ENCODE measurements at places on chromosomes 3 and 15.

DNA sequence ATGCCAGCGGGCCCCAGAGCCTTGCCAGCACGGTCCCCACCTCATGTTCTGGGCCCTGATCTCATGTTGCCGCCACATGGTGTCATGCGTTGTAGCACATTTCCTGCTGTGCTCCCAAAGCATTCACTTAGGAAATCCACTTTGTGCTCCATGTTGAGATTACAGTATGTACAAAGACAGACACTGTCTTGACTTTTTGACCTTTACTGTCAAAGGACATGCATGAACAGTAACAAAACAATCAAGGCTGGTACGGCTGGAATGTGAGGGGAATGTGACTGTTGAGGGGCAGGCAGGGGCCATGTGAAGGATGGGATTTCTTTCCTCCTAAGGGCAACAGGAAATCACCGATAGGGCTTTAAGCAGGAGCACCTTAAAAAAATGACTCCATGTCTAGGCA, 53.3 kb upstream of the RPL32 start:
- no peak for DNase-seq

DNA sequence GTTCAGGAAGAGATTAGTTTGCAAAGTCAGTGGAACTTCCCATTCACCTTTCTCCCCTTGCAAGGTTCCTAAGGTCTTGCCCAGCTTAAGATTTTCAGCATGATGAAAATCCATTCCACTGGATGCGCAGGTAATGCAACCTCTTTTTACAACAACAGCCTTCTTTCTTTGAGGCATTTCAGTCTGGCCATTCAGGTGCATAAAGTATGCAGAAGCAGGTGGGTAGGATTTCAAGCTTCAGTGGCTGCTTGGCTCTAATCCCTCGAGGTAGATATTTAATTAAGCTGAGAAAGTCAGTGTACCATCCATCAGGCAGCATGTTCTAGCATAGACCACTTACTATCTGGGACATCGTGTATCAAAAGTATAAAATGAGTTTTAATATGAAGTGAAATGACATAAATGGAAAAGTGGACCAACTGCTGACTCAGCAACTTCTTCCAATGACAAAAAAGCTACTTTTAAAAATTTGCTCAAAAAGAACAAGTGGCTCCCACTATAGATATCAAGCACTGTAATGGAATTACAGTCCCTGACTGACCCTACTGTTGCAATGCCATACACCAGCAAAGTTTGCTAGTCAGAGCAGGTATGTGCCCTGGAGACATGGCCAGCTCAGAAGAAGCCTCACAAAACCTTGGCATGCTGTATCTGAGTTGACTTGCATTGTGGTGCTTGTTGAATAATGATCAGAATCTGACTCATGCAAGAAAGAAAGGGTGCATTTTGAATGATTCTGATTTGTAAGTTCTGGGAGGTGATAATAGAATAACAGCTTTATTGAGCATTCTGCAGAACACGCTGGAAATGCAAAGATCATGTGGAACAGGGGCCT, 459.9 kb upstream of the MCTP2 start:
- no peak for DNase-seq

GRCh38 chr15:99446565-99447496, 119.0 kb upstream of the MEF2A start:
- DNase-seq: no peak

DNA sequence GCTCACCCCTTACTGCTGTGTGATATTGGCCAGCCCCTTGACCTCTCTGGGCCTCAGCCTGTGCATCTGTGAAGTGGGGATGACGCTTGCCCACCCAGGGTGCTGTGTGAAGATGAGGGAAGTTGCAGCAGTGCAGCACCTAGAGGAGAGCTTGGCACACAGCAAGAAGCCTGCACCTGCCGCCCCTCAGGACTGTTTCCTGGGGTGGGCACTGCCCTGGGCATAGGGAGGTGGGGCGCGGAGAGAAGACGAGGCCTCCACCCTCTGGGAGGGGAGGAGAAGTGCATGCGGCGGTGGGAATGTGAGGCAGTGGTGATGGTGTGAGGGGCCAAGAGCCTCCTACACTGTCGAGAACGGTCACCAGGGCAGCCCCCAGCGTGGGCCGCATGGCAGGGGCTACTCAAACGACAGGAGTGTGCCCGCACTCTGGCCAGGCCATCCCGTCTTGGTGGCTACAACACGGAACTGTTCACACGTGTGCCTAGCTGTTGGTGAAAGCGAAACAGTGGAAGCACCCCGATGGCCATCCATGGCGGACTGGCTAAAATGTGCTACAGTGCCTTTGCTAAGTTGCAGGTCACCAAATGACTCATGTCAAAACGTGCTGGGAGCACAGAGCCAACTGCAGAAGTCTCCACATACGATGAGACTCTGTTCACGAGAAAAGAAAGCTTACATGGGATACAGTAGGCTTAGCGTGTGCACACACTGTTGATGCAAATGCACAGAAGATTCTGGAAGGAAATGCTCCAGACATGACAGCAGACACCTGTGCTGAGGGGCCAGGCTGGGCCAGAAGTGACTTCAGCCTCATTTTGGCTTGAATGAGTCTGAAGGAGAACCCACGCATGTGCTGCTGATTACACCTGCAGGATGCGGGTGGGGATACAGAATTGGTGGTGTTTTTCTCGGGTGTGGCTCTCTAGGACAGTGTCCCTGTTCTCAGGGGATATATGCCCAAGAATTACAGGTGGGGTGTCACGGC, 40.4 kb upstream of the IQSEC1 start:
- peak; percentile 13 for DNase-seq

GRCh38 chr15:40309344-40309862, 1.7 kb upstream of the PLCB2 start:
- no peak for DNase-seq

DNA sequence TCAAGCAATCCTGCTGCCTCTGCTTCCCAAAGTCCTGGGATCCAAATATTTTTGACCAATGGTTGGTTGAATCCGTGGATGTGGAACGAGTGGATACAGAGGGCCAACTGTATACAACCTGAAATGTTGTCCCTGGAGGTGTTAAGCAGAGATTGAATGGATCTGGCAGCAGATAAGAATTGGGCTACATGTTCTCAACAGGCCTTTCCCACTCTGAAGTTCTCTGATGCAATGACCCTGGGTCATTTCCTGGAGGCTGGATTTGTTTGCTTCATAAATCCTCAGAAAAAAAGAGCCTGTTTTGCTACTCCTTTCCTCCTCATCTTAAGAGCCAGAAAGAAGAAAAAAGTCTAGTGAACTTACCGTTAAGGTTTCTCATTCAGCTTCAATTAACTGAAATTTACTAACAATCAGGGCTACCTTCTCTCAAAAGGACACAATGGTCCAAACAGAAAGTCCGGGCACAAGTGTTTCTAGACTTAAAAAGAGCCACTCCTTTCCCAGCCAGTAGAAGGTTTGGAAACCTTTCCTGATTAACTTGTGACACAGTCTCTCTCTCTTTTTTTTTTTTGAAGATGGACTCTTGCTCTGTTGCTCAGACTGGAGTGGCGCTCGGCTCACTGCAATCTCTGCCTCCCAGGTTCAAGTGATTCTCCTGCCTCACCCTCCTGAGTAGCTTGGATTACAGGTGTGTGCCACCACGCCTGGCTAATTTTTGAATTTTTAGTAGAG, 6.5 kb downstream of the ARHGEF3 start:
- no peak for DNase-seq

- DNase-seq: no peak
Observed at GRCh38 chr3:14691719-14692118, 16.8 kb downstream of the C3orf20 start.

- no peak for DNase-seq
Observed at GRCh38 chr15:24898715-24899272, 56.0 kb upstream of the SNRPN start.

- no peak for DNase-seq
Observed at GRCh38 chr3:196163666-196164493, 47.3 kb downstream of the ZDHHC19 start.

GRCh38 chr3:149454746-149455145, 19.8 kb upstream of the TM4SF4 start:
- no peak for DNase-seq

- DNase-seq: no peak
Observed at GRCh38 chr15:27418726-27419125, 447.7 kb downstream of the GABRG3 start.

DNA sequence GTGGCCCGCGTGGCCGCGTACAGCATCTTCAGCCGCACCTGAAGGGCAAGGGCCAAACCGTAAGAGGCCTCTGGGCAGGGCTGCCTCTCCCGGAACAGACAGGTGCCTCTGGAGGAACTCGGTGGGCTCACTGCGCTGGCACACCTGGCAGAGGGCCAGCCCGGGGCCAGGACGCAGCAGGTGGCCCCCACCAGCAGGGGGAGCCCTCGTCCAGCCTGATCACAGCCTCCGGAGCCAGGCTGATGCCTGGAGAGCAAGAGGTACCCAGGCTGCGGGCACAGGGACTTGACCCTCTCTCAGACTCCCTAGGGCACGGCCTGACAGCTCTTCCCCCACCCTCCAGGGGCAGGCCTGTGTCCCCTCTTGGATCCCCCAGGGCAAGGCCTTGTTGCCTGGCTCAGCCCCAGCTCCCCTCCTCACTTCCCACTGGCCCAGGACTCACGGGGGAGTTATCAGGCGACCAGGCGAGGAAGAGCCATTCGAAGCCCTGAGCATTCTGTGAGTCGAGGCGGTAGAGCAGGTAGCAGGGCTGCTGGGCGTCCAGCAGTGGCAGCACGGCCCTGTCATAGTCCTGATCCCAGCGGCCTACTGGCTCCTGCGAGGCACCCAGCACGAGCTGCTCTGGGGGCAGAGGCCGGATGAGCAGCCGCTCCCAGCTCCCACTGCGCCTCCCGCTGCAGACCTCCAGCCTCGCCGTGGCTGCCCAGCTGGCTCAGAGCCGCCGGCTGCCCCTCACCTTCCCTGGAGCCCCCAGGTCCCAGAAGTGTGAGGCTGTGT, 6.2 kb upstream of the TLR9 start:
- DNase-seq: peak; percentile 89

- no peak for DNase-seq
Observed at GRCh38 chr3:116759316-116759715, 49.7 kb downstream of the TUSC7 start.

DNA sequence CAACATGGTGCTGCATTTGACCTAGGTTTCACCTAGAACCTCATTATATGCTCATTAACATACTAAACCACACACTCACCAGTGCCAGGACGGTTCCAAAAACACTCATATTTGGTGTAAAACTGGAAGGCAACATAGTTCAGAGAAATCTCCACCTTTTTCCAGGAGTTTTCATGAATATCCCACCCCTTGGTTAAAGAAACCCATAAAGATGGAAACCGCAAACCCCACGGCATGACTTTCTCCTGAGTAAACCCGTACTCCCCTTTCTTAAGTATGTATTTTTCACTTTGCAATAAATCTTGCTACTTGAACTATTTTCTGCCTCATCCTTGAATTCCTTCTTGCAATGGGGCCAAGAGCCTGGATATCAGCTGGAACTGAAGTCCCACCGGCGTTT, 379.3 kb downstream of the MAGI1 start:
- DNase-seq: no peak

- no peak for DNase-seq
Observed at GRCh38 chr15:52734329-52734728, 55.1 kb upstream of the ATOSA start.

- DNase-seq: no peak
Observed at GRCh38 chr3:8143186-8143585, 358.4 kb upstream of the LMCD1 start.

GRCh38 chr15:54481819-54482218, 503.6 kb downstream of the UNC13C start:
- no peak for DNase-seq

DNA sequence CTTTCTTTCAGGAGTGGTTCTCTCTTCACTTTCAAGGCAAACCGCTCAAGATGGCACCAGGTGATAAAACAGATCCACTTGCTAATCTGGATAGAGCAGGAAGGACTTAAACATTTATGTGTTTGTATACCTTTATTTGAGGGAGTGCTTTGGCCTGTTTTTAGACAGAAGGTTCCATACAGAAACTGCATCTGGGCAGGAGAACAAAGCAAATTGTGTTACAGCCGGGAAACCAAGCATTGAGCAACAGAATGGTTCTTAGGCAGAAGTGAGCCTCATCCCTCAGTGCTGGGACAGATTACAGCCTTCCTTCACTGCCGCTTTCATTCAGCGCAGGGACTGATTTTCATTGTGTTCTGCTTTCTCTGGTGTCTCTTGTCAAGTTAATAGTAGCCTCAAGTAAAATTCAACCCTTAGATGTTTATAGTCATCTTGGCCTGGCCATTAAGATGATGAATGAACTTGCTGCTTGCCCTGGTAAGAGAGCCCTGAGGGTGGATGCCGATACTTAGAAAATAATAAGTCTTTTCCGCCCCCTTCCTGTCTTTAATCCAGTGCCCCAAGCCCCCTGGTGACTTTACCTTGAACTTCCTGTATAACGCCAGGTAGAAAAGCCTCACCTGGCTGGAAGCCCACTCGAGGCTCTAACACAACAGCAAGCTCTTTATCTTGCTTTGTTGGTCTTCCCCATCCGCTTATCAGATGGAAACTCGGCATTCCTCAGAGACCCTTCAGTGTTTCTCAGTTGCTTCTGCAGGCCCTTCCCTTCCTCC, 168.0 kb upstream of the CTDSPL start:
- no peak for DNase-seq

- DNase-seq: no peak
Observed at GRCh38 chr15:96858694-96859093, 528.2 kb downstream of the NR2F2 start.

- no peak for DNase-seq
Observed at GRCh38 chr15:32113224-32113623, 82.9 kb downstream of the CHRNA7 start.

DNA sequence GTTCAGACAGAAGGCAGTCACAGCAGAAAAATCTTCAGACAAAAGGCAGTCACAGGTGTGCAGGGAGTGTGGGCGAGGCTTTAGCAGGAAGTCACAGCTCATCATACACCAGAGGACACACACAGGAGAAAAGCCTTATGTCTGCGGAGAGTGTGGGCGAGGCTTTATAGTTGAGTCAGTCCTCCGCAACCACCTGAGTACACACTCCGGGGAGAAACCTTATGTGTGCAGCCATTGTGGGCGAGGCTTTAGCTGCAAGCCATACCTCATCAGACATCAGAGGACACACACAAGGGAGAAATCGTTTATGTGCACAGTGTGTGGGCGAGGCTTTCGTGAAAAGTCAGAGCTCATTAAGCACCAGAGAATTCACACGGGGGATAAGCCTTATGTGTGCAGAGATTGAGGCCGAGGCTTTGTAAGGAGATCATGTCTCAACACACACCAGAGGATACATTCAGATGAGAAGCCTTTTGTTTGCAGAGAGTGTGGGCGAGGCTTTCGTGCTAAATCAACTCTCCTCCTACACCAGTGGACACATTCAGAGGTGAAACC, 27.6 kb downstream of the ZNF589 start:
- peak; percentile 70 for DNase-seq

DNA sequence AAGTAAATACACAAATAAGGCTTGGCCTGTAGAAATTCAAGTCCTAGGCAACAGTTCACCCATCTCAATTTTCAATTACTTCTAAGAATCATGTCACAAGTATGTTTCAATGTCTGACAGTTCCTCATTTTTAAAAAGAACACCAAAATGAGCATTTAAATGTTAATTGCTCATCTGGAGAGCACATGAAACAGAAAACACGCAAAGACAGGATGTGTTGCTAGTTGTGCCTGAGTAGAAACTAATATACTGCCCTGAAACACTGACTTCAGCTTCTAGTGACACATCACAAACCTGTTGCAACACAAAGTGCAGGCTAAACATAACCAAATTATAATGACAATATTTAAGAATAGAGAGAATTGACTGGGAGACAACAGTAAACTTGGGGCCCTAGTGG, 167.3 kb upstream of the THBS1 start:
- DNase-seq: no peak

- no peak for DNase-seq
Observed at GRCh38 chr3:130504701-130505100, 12.3 kb upstream of the COL6A6 start.

All from activated CD4-positive, CD25-positive, alpha-beta regulatory T cell treated with anti-CD3 and anti-CD28 coated beads, Interleukin-2, amount 50 U/mL, for 72 hours (primary cell).